ENCODE measurements at places on chromosomes 12 and 14.

DNA sequence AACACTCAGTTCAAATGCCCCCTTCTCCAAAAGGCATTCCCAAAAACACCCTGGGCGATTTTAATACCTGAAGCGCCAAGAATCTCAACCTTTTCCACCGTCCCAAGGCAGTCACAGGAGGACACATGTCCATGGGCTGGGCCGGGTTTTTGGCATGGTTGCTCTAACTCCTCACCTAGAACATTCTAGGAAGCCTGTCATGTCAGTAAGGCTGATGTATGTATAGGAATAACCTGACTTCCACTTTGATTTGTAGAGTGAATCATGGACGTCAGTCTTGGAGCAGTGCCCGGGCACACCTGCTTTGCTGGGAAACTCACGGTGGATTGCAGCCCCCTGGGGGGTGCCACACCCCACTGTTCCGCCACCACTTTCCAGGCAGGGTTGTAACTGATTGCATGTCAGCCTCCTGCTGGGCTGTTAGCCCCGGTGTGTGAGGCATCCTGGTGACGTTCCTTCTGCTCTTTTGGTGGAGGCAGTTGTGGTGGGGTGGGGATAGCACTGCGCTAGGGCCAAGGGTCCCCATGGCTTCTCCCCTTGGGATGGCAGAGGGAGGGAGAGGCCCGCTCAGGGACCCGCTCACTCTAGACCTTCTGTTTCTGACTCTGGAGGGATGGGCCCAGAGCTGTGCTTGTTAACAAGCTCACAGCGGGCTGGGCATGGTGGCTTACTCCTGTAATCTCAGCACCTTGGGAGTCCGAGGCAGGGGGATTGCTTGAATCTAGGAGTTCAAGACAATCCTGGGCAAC lies 35.2 kb upstream of the FAM181A start:
- no peak for DNase-seq

GRCh38 chr12:89490922-89491321 lies 33.7 kb downstream of the GALNT4 start:
- DNase-seq: no peak

GRCh38 chr12:53676656-53677015 lies 753 bp upstream of the ATP5MC2 start:
- DNase-seq: no peak

DNA sequence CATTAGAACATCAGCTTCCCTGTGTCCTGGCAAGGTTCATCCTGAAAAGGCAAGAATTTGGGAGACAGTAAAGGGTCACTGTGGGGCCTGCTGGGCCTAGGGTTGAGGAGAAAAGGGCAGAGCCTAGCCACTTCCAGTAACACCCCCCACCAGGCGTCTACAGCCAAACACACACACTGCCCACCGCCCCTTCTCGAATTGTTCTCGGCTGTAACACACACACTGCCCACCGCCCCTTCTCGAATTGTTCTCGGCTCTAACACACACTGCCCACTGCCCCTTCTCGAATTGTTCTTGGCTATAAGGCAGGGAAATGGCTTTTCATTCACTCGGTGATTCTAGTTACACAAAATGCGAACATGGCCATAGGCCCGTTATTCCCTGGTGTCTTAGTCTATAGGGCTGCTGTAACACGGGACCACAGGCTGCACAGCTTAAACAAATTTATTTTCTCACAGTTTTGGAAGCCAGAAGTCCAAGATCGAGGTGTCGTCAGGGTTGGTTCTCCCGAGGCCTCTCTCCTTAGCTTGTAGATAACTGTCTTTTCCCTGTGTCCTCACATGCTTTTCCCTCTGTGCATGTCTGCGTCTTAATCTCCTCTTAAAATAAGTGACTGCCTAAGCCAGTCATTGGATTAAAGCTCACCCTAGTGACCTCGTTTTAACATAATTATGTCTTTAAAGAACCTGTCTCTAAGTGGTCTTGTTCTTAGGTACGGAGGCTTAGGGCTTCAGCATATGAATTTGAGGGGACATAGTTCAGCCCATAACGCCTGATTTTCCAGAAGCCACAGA lies 171.0 kb downstream of the ADGRD1 start:
- no peak for DNase-seq

- DNase-seq: no peak
Measured at GRCh38 chr12:11628353-11628752, 21.1 kb upstream of the ETV6 start.

- DNase-seq: no peak
Measured at GRCh38 chr12:65999564-66000280, 130.8 kb downstream of the LLPH start.

DNA sequence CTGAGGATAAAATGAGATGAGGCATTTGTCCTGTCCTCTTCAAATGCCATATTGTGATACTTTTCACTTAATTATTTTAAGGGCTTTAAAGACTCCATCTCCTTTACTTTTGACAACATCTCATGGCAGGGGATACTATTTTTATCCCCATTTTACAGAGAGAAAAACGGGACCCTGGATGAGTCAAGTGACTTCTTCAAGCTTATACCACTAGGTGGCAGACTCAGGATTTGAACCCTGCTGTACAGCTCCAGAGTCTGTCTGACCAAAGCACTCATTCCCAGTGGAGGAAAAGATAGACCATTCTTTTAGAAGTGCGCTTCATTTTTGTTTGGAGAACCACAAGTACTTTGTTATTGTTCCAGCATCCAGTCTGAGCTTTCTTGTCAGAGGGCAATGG lies 1.7 kb upstream of the SMOC1 start:
- no peak for DNase-seq

GRCh38 chr12:128977441-128977840 lies 124.2 kb downstream of the GLT1D1 start:
- no peak for DNase-seq

DNA sequence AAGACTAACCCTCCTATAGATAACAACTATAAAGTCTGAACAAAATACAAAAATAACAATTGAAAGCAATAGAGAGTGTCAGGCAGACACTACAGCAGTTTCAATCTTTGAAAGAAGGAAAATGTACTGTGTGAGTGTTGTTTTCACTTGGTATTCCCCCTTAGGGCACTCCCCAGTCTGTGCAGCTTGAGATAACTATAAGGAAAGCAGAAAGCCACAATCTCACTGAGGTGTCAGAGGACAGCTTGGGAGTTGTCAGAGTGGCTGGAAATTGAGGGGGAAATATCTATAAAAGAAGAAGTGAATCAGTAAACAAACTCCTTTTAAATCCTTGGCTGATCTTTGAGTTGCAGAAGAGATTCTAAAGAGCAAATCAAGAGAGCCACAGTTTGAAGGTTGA lies 364.8 kb downstream of the NELL2 start:
- DNase-seq: no peak

- no peak for DNase-seq
Measured at GRCh38 chr12:123398177-123398549, 14.2 kb downstream of the KMT5A start.

GRCh38 chr14:51738754-51739153 lies 87.0 kb downstream of the FRMD6 start:
- DNase-seq: no peak

DNA sequence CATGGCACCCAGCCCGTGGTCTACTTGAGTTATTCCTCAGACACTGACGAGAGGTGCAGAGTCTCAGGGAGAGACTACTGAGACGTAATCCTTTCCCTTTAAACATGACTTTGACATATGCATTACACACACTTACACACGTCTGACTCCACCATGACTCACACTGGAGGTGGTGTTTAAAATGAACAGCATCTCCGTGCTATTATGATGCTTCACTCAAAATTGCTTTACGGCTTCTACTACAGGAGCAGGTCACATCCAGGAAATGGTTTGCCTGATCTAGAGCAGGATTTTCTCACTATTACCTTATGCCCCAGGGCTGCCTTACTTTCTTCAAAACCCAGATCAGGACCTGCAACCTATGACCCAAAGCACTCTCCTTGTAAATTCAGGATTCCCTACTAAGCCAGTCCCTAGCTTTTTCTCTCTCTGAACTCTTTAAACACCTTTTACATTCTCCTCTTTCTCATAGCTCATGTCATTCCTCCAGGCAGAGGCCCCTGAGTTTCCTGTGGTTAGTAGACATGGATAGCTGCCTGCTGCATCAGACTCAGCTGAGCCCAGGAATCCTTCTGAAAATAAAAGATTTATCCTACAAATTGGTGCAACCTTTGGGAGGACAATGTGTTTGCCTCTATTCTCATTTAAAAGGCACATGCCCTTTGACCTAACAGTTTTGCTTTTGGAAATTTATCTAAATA lies 31.2 kb downstream of the TMCC3 start:
- DNase-seq: peak; percentile 15

GRCh38 chr12:97837401-97837800 lies 374.8 kb downstream of the RMST start:
- DNase-seq: no peak

DNA sequence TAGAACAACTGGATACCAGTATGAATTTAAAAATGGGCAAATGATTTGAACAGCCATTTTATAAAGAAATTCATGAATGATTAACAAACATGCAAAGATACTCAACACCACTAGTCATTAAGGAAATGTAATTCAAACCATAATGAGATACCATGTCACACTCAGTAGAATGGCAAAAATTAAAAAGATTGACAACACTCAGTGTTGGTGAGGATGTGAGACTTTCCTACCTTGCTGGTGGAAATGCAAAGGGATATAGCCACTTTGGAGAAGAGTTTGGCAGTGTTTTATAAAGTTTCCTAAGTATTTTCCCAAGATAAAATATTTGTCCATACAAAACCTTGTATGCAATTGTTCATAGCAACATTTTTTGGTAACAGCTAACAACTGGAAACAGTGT lies 6.0 kb upstream of the CHST11 start:
- DNase-seq: no peak

DNA sequence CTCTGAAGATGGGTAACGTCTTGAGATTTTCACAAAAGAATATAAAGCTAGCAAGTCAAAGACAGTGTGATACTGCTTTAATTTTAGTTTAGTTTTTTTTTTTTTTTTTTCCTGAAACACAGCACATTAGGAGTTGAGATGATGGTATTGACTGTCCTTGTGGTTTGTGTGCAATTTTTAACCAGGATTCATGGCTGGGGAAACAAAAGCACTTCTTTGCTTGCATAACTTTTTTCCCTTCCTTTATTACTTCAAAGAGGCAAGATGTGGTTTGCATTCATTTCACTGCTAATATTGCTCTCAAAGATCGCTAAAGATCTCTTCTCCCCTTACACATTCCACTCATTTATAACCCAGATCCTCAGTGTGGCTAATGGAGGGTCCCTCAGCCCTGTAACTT lies 157.1 kb upstream of the PZP start:
- no peak for DNase-seq

GRCh38 chr12:31558521-31558920 lies 32.4 kb downstream of the DENND5B start:
- peak; percentile 6 for DNase-seq

DNA sequence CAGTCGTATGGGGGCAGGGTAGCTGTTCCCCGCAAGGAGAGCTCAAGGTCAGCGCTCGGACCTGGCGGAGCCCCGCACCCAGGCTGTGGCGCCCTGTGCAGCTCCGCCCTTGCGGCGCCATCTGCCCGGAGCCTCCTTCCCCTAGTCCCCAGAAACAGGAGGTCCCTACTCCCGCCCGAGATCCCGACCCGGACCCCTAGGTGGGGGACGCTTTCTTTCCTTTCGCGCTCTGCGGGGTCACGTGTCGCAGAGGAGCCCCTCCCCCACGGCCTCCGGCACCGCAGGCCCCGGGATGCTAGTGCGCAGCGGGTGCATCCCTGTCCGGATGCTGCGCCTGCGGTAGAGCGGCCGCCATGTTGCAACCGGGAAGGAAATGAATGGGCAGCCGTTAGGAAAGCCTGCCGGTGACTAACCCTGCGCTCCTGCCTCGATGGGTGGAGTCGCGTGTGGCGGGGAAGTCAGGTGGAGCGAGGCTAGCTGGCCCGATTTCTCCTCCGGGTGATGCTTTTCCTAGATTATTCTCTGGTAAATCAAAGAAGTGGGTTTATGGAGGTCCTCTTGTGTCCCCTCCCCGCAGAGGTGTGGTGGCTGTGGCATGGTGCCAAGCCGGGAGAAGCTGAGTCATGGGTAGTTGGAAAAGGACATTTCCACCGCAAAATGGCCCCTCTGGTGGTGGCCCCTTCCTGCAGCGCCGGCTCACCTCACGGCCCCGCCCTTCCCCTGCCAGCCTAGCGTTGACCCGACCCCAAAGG lies 804 bp downstream of the GAPDH start:
- DNase-seq: no peak

GRCh38 chr14:60253649-60254048 lies 4.6 kb downstream of the PPM1A start:
- no peak for DNase-seq

DNA sequence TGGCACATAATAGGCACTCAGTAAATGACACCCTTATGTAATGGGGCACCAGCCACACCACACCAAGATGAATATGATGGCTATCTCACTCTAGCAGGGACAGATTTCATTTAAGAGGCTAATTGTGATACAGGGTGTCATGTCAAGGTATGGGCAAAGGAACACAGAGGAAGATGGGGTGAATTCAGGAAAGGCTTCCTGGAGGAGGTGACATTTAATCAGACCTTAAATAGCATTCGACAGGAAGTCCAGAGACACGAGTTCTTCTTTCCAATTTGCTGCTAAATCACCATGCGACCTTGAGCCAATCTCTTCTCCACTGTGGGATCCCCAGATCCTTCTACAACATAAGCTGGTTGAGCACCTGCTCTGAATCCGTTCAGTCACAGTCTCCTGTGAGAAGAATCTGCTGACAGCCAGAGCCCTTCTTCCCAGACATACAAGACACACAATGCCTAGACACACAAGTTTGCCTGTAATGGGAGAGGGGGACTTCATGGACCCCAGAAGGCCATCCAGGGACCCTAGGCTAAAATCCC lies 1.5 kb upstream of the DTX1 start:
- DNase-seq: no peak

DNA sequence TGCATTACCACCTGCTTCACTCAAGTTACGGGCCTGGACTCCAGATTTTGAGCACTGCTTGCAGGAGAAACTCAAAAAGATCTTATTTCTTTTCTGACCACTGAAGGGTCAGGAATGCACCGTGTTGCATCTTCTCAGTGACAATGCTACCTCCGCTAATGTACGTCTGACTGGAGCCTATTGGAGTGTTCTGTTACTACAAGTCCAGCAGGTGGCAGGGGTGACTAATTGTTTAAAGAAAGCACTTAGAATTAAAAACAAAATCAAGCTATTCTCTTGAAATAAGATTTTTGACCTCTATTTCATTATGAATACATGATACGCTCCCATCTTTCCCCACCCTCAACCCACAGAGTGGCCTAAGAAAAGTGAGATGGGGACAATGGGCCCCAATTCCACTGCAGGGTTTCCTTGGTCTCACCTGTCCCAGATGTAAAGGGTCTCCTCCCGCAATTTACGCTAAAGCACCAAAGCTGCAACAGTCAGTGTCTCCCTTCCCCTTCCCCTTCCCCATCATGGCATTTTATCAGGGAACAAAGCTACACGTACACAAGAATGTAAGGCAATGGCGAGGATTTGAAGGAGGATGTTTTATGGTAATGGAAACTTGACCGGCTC lies 2.2 kb downstream of the TBPL2 start:
- DNase-seq: no peak

DNA sequence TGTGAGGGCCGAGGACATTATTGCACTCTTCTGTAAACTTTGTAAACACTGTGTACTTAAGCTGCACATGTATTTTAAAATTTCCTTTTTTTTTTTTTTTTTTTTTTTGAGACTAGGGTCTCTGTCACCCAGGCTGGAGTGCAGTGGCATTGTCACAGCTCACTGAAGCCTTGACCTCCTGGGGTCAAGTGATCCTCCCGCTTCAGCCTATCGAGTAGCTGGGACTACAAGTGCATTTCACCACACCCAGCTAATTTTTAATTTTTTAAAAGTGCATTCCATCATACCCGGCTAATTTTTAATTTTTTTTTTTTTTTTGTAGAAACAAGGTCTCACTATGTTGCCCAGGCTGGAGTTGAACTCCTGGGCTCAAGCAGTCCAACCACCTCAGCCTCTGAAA lies 42.4 kb downstream of the RASSF8 start:
- no peak for DNase-seq
